ENCODE measurements at places on chromosomes 3 and 15.
A peak's percentile ranks its signal among the peaks of the same experiment; 100 is the strongest.

DNA sequence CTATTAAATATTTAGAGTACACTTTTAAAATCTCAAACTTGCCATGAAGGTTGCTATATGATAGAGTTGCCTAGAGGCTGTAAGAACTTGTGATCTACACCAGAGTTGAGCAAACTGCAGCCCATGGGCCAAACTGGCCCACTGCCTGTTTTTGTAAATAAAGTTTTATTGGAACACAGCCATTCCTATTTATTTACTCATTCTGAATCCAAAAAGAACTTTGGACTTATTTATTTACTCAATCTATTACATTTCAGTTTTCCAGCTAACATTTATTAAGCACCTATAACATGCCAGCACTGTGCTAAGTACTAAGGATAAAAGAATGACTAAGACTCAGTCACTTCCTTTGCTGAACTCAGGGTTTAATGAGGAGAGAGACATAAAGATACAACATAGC lies 403.6 kb downstream of the ERC2 start:
- DNase-seq, result no peak

DNA sequence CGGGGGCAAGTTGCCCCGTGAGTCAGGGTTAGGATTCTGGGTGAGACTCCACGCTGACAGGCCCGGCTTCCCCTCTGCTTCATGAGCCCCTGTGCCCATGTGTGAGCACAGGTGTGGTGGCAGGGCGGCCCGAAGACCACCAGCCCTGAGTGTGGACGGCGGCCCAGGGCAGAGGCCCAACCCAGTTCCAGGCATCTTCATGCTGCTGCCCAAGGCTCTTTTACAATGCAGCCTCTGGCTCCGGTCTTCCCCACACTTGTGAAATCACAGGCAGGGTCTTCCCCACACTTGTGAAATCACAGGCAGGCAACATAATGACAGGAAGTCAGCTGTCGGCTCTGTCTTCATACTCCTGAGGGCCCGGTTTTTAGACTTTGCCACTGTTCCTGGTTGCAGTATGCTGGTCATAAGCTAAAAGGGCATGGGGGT lies 78.8 kb downstream of the AAGAB start:
- no peak for DNase-seq

DNA sequence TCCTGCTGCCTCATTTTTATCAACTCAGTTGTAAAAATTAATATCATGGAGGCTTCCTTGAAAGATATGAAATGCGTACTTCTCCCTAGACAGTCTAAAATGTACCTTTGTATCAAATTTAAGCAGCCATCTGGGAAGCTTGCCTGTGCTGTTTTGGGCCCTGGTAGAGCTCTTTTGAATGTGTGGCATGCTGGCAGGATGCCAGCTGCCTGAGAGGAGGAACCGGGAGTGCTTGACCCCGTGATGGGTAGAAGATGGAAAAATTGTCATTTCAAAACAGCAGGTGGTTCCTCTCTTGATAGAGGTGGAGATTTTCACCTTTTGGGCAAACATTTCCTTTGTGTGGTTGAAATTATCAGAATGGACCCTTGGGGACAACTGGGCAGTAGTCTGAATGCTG lies 245.3 kb downstream of the RPLP1 start:
- DNase-seq, result no peak

- DNase-seq, result no peak
Measured at GRCh38 chr3:104244680-104245220, 1122.0 kb upstream of the ALCAM start.

- DNase-seq, result no peak
Measured at GRCh38 chr3:161500068-161500796, 3.6 kb downstream of the OTOL1 start.

- DNase-seq, result no peak
Measured at GRCh38 chr3:184663356-184663755, 48.5 kb downstream of the MAGEF1 start.

GRCh38 chr15:85639752-85640381 lies 154.9 kb downstream of the KLHL25 start:
- DNase-seq, result no peak

DNA sequence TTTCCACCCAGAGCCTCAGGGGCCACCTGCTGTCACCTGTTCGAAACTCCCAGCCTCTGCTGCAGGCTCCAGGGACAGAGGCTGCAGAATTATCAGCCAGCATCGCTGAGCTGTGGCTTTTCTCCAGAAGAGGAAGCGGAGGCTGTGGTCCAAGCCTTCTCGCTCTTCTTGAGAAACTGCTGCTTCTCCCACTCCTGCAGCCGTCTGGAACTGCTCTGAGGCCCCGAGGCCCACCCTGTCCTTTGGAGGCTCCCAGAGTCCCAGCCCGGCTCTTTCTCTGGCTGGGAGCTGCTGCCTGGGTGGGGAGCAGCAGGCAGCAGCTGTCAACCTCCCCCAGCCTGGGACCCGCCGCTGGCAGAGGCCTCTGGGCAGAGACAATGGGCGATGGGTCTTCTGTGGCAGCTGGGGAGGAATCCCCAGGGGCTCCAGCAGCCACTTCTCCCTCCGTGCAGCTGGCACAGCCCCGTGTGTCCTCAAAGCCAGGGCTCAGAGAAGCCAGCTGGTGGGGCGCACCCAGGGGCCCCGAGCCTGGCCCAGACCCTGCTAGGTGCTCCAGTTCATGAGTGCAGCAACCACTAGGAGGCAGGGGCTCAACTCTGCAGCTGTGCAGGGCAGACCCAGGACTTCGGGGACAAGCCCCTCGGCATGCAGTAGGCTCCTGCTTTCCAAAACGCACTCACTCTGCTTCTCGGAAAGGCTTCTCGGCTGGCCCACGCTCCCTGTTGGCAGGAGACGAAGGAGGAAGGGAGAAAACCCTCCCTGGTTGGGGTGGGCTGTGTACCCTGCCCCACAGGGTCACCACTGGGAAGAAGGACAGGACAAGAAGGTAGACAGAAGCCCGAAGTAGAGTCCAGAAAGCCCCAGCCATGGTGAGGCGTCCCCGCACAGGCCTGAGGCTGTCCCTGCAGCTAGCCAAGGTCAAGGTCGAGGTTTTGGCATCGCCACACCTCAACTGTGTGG lies 49.9 kb upstream of the FURIN start:
- DNase-seq, result no peak

- no peak for DNase-seq
Measured at GRCh38 chr15:82999905-83000671, 11.4 kb downstream of the C15orf40 start.

DNA sequence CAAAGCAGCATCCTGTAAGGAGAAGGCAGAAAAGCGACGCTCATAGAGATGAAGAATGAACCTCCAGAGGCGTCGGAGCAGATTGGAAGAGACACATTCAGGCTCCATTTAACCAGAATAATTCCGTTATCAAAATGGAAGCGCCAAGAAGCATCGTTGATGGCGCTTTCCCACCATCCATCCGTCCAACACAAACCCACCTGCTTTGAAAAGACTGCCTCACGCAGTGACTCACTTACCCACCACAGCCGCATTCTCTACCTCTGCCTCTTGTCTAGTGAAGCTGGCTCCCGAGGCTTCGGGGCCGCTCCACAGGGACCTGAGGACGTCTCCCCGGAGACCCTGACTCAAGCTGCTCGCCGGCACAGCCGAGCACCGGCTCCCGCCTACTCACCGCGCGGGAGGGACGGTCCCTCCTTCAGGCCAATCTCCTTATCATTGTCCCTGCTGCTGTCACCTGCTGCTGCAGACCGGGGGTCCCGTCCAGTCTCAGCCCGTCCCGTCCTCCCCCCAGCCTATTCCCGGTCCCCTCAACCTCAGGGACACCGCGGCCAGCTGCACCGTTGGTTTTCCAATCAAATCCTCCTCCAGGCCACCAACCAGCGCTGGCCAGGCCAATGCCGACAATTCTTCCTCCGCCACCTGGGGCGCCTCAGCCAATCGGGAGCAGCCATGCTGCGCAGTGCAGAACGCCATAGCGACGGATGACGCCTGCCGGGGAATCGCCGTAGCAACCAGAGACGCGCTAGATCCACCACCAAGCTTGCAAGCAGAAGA lies at the start of gene NEK10:
NEK10 (minus strand) TSS at position 553 of the 777 bp plus-strand sequence. CDS start 16,501 bp downstream, outside the sequence.
- DNase-seq, result peak; percentile 77

GRCh38 chr3:107994956-107995715 lies 95.7 kb downstream of the CD47 start:
- no peak for DNase-seq

DNA sequence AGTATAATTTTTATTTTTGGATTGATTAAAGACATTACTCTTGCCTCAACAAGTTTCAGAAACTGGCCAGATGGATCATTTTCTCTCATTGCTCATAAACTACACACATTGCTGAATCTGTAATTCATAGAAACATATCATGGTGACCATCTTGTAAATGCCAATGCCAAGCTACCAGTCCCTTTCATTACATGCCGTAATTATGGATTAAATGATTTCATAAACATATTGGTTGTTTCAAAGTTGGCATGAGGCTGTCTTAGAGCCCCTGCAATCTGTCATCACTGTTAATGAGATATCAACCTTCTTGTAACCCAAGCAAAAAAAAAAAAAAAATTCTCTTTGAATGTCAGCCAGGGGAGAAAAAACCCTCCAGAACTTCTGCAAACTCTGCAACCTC lies 112.2 kb downstream of the DCLK3 start:
- no peak for DNase-seq

GRCh38 chr3:55661141-55661540 lies 174.0 kb upstream of the WNT5A start:
- DNase-seq, result no peak

DNA sequence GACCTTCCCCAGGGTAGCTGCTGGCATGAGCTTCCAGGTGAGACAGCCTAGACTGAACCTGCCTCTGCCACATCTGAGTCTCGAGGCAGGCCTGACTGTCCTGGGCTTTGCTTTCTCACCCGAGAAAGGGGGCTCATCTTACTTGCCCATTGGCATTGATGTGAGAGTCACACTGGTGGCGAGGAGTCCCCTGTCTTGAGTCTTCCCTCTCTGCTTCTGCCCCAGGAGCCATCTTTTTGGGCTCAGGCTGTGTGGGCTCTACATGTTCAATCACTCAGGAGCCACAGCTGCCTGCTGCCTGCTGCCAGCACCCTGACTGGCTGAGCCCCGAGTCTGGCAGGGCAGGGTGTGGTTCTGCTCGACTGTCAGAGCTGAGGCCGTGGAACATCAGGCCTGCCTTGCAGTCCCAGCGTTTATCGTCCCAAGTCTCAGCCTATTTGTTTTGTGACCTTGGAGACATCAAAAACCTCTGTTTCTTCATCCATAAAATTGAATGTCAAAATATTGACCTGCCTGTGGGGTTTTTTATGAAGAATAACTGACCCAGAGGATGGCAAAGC lies 132.5 kb downstream of the DNAJB8 start:
- DNase-seq, result no peak

DNA sequence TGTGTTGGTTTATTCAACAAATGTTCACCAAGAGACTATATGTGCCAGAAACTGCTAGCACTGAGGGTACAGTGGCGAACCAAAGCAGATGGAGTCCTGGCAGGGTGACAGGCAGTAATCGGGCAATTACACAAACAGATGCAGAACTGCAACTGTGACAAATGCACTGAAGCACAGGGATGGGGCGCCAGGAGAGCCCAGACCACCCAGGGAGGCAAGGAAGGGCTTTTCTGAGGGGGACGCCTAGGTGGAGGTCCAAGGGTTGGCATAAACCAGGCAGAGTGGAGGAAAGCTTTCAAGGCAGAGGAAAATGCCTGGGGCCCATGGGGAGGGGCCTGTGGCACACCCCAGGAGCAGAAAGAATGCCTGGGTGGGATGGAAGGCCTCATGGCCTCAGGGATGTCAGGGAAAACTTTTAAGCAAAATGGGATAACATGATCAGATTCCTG lies 5.5 kb downstream of the DIS3L start:
- DNase-seq, result no peak

GRCh38 chr3:41933154-41933676 lies 28.7 kb downstream of the ULK4 start:
- no peak for DNase-seq

DNA sequence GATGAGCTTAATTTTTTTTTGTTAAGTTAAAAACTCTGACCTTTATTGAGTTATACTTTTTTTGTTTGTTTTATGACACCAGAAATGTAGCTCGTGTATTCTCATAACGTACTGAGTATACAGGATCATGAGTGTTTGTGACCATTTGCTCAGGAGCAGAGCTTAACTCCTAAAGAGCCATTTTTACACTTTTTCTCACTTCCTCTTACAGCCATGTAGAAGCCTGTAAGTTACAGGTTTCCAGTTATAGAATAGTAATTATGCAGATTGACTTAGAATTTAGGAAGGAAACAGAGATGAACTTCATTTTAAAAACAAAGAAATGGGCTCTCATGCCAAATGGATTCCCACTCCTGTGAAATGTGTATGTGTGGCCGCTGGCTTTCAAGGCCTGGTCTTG lies 151.7 kb downstream of the MCTP2 start:
- DNase-seq, result no peak
